ENCODE measurements at places on chromosomes 2 and 18. TPM values are rescaled to one million over a fixed set of nuclear protein-coding genes. Genes with fewer than 3 reads are reported as not detected.

- DNase-seq = no peak
Measured at GRCh38 chr2:169768262-169768995, 30.2 kb upstream of the SSB start.

DNA sequence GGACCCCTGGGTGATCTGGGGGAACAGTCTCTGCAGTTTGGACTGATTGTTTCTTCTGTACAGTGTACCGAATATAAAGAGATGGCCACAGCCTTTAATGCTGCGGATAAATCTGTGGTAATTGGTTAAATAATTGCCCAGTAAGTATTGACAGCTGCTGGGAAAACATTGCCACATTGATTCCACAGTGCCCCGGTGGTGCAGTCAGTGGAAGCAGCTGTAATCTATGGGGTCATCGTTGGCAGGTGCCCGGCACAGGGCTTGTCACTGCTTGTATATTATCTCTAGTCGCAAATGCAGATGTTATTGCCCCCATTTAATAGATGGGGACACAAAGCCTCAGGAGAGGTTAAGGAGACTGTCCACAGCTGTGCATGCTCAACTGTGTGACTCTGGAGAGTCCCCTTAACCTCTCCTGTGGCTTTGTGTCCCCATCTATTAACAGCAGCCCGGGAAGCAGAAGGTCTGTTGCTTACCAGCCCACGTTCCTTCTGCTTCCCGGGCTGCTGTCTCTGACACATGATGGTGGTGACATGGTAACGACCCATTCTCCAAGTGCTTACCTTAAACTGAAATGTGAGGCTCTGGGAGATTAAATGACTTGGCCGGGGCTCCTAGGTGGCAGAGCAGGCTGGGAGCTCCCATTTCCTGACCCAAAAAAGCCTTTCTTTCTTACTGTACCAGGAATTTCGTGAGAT, 76.9 kb downstream of the NCK2 start:
- DNase-seq = no peak

GRCh38 chr2:235270291-235270690, 223.6 kb upstream of the AGAP1 start:
- DNase-seq = no peak

DNA sequence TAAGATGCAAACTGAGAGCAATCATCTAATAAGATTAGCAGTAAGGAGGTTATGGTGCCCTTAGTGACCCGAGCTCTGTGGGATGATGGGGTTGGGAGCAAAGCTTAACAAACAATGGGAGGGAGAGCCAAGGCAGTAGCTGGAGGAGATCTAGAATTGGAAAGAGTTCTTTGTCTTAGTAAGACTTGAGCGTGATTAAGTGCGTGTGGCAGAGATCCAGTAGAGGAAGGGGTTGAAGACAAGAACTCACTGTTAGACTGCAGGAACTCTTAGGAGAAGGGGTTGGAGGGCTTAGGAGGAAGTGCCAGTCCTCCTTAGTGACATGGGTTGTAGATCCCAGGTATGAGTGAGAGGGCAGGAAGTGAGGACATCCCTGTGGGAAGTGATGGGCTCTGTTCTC, 184.7 kb downstream of the GFPT1 start:
- DNase-seq = no peak

DNA sequence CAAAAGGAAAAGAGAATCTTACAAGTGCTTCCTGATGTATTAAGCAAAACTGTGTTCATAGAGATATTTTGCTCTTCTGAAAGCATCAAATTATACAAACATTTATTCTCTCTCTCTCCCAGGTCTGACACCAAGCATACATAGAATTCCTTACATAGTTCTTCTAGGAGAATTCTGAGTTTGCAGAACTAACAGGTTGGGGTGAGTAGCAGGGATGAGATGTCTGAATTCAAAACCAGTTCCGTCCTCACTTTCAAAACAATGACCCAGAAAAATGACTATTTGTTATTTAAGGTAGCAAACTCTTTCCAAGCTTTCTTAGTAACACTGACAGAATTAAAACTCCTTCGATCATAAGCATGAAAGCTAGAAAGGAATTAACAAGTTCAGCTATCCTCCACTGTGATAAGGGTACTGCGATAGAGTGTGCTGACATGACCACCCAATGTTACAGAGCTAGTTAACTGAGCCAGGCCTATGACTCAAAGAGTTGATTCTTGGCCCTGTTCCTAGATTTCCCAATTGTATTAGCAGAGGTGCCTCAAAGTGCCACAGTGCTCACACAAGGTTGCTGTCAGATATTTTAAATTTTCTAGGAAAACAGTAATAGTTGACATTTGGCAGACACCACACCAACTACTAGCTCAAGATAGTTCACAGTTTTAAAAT, 85.8 kb upstream of the SETBP1 start:
- DNase-seq = peak; percentile 78

GRCh38 chr2:46748735-46749531, 166.7 kb downstream of the MCFD2 start:
- peak; percentile 72 for DNase-seq

DNA sequence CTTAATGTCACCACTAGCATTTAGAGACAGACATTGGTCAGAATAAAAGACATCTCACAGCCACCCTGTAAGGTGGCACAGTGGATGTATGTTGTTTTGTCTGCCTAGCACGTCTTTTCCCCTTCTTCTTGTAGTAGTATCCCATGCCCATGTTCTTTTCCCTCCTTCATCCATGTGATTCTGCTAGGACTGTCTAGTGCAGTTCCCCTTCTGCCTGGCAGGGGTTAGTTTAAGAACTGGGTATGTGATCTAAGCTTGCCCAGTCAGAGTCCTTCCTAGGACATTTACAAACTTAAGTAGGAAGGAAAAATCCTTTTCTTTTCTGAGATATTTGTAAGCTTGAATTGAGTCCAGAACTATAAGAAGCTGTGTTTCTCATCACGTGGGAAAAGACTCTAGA, 172.3 kb downstream of the BABAM2 start:
- no peak for DNase-seq

GRCh38 chr2:81495556-81495955, 1191.0 kb upstream of the LRRTM1 start:
- DNase-seq = no peak

GRCh38 chr18:56379256-56379655, 259.1 kb downstream of the TXNL1 start:
- DNase-seq = no peak

- peak; percentile 99 for DNase-seq
Measured at GRCh38 chr2:237281836-237282306, 132.1 kb downstream of the COL6A3 start.

DNA sequence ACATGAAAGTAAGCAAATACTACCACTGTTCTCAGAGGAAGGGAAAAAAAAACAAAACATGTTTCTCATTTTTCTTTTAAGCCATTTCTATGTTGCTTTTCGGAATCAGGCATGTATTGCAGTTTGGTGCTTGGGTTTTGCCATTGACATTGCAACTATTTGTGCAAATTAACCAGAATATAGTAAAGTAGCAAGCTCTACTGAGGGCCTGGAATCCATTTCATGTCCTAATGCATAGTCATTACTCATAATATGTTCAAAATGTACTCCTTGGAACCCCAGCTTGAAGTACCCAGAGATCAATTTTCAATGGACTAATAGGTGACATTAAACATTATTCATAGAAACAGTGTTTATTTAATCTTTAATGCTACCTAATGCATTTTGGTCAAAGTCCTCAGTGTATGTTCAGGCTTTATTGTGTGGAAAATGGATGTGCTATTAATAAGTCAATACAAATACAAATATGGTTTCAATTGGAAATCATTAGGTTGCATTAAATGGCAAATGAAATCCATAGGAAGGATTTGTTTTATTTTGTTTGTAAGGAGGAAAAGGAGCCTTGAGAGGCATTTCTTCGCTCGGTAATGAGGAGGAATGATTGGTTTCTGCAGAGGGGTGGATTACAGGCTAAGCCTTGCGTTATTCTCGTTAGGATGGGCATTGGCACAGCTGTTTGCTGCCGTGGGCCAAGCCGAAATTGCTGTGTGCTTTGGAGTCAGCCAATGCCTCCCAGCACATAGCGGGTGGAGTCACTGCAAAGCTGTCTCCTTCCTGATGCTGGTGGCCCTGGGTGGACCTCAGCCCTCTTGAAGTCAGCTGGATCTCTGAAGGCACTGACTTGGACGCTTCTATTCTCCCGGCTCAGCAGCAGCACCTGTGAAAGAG, 56.4 kb downstream of the MYCN start:
- DNase-seq = no peak

GRCh38 chr2:237156857-237157779, 71.4 kb downstream of the COPS8 start:
- DNase-seq = peak; percentile 74

DNA sequence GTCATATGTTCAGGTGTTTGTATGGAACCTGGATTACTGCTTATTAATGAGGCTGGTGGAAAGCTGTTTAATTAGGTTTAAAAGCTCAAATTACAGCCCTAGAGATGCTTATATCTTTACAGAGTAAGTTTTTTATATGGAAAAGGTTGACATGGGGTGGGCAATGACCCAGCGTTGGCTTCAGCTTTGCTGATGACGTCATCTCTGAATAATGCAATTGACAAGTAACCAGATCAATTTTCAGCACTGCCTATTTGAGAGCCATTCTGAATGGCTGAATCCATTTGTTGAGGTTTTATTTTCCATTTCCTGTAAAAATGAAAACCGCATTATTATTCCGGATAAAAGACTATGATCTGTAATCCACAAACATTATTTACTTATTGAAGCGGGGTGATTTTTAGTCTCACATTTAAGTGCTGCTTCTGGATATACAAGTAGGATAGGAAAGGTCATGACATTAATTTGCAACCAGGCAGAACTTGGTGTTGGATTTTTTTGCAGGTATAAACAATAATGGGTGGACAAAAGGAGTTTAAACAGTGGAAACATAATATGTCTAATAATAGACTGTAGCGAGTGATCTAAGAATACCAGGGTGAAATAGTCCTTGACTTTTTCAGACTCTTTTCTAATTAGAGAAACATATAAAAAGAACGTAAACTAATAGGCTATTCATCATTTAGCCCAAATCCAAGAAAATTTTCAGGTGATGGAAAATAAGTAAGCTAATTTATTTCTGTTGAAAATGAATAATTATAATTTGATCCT, 2.7 kb downstream of the PPP1R1C start:
- DNase-seq = no peak

DNA sequence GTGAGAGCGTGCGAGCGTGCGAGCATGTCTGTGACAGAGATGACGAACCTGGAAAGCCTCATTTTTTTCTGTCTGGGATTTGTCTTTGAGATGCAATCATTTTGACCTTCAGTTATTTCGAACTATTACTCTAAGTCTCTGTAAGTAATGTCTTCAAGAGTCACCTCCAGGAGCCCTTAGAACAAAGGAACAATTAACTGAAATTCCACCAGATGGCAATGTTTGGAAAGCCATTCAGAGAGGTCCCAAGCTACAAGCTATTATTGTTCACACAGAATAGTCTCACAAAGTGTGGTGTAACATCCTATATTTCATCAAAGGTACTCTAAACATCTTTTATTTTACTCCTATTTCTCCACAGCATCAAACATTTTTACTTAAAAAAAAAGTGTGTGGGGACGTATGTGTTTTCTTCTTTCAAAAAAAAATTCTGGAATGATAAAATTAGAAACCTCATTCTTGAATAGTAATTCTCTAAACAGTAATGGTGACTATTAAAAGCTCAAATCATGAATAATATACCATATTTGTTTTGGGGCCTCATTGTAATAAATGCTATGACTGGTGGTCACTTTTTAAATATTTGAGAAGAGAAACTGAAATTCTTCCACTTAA, 35.1 kb upstream of the MAPRE2 start:
- peak; percentile 63 for DNase-seq

GRCh38 chr18:63137999-63138435, 181.6 kb downstream of the BCL2 start:
- no peak for DNase-seq

GRCh38 chr2:159573294-159573693, 43.1 kb downstream of the BAZ2B start:
- no peak for DNase-seq

- peak; percentile 61 for DNase-seq
Measured at GRCh38 chr2:88765154-88765888, 73.8 kb downstream of the RPIA start.

DNA sequence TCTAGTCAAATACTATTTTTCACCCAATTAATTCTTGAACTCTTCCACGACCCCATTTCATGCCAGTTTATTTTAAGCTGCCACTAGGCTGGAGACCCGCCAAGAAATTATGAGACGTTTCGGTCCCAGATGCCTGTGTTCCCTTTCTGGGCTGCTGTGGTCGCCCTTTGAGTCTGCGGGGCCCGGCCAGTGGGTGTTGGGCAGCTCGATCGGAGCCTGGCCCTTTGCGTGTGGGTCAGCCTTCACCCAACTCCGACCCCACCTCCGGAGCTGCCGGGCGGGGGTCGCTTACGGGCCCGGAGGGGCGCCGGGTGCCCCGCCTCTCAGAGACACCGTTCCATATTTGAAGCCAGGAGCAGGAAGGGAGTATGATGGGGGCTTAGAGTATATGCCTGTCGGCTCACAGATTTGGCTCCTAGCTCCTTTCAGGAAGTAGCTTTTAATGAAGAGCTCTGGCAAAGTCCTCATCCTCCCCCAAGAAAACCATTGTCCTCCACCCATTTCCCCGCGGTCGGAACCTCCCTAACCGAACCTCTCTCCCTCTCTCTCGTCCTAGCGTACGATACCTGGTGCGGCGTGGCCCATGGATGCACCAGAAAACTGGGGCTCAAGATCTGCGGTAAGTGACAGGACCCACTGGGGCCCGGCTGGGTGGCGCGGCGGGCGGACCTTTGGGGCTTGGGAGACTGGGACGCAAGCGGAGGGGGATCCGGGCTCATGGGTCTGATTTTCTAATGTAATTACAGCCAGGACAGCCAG, 5.0 kb downstream of the GAD1 start:
- no peak for DNase-seq

GRCh38 chr2:95014126-95014708, 11.3 kb upstream of the MAL start:
- DNase-seq = no peak

DNA sequence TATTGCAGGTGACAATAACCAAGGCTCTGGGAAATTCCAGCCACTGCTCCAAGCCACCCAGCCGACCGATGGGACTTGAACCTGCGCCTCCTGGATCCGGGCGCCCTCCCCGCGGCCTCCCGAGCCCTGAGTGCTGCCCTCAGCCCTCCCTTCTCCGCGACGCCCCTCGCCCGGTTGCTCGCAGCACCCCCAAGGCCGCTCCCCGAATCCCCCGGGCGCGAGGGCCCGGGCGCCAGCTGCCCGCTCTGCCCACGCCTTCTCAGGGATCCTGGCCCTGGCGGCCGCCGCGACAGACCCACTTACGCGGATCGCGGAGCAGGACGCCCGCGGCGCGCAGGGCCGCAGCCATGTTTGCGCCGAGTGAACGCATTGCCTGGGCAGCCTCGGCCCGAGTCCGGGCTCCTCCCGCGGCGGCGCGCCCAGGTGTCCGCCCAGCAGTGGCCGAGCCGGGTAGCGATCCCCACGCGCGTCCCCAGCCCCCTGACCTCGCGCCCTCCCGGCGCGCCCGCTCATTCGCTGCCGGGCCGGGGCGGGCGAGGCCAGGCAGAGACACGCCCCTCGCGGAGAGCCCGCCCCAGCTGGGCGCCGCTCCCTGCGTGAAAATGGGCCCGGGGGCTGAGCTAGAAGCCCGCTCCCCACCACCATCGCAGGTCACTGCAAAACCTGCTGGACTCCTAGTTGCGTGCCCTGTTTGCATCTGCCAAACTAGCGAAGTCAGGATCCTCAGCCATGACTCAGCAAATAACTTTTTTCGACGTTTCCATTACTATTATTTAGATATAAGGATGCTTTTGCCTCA, at the start of gene FECH:
Gene FECH (minus strand): TSS at position 452 of the 799 bp plus-strand sequence. CDS start 82 bp downstream, at position 370.
- DNase-seq = peak; percentile 76

- no peak for DNase-seq
Measured at GRCh38 chr2:225056330-225057073, 14.2 kb upstream of the DOCK10 start.

MC5R gene
- 0.49 TPM for total RNA-seq

LONRF2 gene
- total RNA-seq = 0.84 TPM

DUSP2 gene
- total RNA-seq = 0.49 TPM

DSC3 gene
- under 0.01 TPM for total RNA-seq

TEKT4 gene
- total RNA-seq = not detected

SP140 gene
- total RNA-seq = 0.12 TPM

IL1R1 gene
- 27.2 TPM for total RNA-seq

VWA3B gene
- total RNA-seq = not detected
